ENCODE measurements at places on chromosomes 3 and 15. TPM values are rescaled to one million over a fixed set of nuclear protein-coding genes. Genes with fewer than 3 reads are reported as not detected.

The CCR9 gene
- not detected for total RNA-seq

The CPLX3 gene
- not detected for total RNA-seq

The CCR5 gene
- total RNA-seq: not detected

The ABCF3 gene
- 29.9 TPM for total RNA-seq
